ENCODE measurements at places on chromosomes 16 and 17.

DNA sequence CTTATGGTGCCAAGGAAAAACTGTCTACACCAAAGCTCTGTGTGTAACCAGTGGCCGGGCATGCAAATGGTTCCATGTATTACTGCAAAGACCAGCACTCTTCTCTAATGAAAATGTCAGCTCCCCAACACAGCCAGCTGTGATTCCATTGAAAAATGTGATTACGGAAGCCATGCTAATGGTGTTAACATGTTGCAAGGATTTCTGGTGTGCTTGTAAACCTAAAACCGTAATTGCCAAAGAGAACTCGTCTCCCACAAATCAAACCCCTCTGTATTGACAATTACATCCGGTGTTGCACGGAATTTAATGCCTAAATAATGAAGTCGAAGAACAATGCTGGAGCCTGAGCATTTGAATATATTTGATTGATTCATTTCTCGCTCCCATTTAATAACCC, 351.7 kb downstream of the NPIPA8 start:
- no peak for DNase-seq

DNA sequence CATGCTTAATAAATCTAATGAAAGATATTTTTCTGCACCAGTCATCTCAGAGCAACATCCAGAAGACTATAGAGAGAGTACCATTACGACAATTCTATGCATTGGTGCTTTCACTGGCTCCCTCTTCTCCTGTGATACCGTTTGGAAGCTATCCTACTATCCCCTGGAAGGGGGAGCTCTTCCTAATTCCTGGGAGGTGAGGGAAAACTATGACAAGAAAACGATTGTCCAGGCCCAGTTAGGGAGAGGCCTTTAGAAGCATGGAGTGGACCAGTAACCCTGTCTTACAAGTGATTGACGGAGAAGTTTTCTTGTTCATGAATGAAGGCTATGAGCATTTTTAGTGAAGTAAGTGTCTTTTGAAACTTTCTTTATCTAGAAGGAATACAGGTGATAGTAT, 150.2 kb downstream of the TANC2 start:
- DNase-seq, result no peak

DNA sequence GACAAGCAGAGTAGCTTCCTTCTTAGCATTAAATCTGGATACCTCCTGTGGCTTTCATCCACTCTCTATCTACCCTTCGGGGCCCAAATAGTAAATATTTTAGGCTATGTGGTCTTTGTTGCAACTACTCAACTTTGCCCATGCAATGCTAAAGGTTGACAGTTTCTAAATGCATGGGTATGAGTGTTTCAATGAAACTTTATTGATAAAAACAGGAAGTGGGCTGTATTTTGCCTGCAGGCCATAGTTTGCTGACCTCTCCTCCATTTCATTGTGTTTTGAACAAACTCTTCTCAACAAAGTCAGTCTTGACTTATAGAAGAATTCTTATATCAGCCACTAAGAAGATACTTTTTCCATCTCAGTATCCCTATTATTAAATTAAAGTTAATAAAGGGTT, 34.1 kb downstream of the ACSM2A start:
- DNase-seq, result no peak

GRCh38 chr17:16933317-16934132, 38.4 kb downstream of the TNFRSF13B start:
- no peak for DNase-seq

DNA sequence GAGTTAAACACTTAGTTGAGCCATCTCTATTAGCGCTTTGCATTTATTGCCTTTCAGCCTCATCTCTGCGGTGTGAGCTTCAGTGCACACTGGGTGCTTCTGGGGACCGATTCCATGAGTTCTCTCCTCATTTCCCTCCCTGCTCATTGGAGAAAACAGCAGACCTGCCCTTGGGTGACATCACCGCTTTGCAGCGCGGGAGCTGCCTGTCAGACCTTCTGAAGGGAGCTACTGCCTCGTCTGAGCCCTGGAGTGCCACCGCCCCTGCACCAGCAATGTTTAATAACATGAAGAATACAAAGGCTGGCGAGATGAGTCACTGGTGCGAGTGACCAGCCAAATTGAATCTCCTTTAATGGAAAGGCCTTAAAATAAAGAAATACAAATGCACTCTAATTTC, 30.2 kb upstream of the CPPED1 start:
- DNase-seq, result no peak

GRCh38 chr16:8481810-8482209, 108.5 kb downstream of the TMEM114 start:
- no peak for DNase-seq

GRCh38 chr17:44324092-44324570, 492 bp downstream of the SLC25A39 start:
- DNase-seq, result no peak

DNA sequence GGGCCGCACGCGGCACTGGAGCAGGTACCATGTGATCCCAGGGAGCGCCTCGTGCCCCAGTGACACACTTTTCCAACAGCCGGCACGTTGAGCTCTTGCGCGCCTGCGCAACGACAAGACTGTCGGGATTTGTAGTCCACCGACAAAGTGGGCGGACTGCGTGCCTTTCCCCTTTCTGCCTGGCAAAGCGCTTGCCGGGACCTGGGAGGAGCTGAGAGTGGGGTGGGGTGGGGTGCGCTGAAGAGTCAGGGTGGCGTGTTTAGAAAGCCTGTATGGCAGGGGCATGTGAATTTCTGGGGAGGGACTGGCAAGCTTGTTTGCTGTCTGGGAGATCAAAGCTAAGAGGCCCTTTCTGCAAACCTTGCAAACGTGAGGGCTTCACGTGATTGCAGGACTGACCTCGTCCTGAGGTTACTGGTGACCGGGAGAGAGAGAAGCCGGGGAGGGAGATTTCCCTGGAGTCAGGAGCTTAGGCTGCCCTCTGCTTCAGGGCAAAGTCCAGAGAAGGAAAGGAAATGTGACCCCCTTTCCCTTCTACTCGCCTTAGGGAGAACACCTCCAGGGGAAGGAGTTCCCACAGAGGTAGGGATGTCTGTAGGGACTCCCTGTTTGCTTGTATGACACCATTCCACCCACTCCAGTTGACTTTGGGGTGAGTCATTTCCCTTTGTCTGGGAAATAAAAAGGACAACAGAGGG, 429 bp upstream of the NR1D1 start:
- peak; percentile 99 for DNase-seq
